ENCODE measurements at places on chromosomes 5 and 9. TPM values are rescaled to one million over a fixed set of nuclear protein-coding genes. Genes with fewer than 3 reads are reported as not detected.

GRCh38 chr5:156356238-156356637, 29.3 kb downstream of the SGCD start:
- DNase-seq, result no peak

DNA sequence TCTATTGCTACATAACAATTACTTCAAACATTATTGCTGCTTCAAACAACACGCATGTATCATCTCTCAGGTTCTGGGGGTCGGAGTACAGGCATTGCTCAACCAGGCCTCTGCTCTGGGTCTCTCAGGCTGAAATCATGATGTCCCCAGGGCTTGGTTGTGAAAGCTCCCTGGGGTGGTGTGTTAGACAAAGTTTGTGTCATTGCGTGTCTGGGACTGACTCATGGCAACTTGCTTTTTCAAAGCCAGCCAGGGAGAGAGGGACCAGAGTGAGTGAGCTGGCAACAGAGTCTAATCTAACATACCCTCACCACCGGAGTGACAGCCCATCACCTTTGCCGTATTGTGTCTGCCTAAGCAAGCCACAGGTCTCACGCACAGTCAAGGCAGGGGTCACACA, 259.2 kb upstream of the NFIL3 start:
- DNase-seq, result no peak

GRCh38 chr5:72123764-72124376, 16.6 kb downstream of the MAP1B start:
- DNase-seq, result no peak

GRCh38 chr5:157197086-157197485, 16.4 kb downstream of the ITK start:
- no peak for DNase-seq

DNA sequence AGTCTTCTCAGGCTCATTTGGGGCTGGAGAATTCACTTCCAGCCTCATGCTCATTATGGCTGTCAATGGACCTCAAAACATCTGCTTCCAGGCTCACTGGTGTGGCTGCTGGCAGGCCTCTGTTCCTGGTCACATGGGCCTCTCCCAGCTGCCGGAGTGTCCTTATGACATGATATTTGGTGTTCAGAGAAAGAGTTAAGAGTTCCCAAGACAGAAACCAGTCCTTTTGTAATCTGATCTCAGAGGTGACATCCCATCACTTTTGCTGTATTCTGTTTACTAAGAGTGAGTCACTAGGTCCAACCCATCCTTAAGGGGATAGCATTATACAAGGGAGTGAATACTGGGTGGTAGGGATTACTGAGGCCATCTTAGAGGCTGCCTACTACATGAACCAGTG, 104.6 kb downstream of the CACNA1B start:
- no peak for DNase-seq

DNA sequence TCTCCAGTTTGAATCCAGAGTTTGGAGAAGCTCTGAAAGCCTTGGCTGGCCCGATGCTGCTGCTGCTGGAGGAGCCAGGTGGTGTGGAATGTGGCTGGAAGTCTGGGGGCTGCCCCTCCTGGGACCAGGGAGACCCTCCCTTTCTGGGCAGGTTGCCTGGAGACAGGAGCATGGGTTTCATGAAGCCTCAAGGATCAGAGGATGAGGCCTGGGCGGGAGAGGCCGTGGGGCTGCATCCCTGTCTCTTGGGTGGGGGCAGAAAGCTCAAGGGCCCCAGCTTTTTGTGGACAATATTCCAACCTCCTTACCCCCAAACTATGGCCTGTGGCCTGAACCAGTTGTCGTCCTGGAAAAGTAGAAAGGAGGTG, 10.1 kb downstream of the FGF18 start:
- DNase-seq, result no peak

DNA sequence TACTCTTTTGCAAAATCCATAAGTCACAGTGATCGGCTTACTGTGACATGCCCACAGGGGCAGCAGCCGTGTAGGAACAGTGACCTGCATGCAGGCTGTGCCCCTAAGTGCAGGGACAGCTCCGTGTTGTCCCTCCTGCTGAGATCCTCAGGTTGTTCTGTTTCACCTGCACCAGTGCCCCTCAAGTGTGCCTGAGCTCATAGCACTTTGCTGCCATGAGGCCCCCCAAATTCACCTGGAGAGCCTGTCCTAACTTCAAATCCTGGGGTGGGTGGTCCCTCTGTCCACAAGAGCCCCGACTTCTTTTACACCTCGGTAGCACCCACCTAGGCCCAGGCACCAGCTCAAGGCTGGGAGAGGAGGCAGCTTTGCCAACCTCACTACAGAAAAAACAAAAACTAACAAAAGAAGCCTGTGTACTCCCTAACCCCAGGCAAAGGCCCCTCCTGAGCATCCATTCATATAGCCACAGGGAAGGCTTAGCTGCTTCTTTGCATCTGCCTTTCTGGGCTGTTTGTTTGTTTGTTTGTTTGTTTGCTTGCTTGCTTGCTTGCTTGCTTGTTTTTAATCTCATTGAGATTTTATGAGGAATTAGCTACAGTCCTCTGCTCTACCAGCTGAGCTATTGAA, 214.5 kb downstream of the AUH start:
- DNase-seq, result no peak

- DNase-seq, result peak; percentile 64
Measured at GRCh38 chr9:134554373-134555093, 87.1 kb upstream of the COL5A1 start.

GRCh38 chr9:70285981-70286598, 27.3 kb downstream of the SMC5 start:
- no peak for DNase-seq

GRCh38 chr5:120037451-120037850, 408.1 kb downstream of the FAM170A start:
- no peak for DNase-seq

- peak; percentile 36 for DNase-seq
Measured at GRCh38 chr5:142982821-142983200, 212.6 kb downstream of the ARHGAP26 start.

Gene C1QTNF2
- total RNA-seq, result 1.3 TPM

Gene GRIA1
- 0.15 TPM for total RNA-seq

Gene THBS4
- total RNA-seq, result 29.5 TPM

Gene FOXD4L4
- not detected for total RNA-seq

Gene ATP10B
- total RNA-seq, result not detected

Gene TLX3
- total RNA-seq, result not detected

Gene DROSHA
- total RNA-seq, result 41.5 TPM

Gene ADAMTS19
- 1.1 TPM for total RNA-seq

Measured in left ventricle myocardium superior (tissue), 1 donor.